ENCODE measurements at places on chromosomes 4 and X.

DNA sequence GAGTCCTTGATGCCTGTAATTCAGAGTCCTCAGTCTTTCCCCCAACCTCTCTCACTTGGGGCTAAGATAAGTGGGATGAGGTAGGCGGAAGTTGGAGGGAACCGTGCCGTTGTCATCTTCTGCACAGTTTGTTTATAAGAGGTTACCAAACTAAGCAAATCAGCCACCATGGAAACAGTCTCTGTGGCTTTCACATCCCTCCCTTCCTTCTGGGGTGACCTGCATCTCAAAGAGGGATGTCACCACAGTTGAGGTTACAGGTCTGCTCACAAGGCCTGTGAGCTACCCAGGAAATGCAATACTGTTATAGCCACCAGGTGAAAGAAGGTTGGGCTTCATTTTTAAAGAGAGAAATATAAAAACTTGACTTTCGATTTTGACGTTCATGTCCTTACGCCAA lies 26.3 kb downstream of the RTL5 start:
- no peak for DNase-seq

DNA sequence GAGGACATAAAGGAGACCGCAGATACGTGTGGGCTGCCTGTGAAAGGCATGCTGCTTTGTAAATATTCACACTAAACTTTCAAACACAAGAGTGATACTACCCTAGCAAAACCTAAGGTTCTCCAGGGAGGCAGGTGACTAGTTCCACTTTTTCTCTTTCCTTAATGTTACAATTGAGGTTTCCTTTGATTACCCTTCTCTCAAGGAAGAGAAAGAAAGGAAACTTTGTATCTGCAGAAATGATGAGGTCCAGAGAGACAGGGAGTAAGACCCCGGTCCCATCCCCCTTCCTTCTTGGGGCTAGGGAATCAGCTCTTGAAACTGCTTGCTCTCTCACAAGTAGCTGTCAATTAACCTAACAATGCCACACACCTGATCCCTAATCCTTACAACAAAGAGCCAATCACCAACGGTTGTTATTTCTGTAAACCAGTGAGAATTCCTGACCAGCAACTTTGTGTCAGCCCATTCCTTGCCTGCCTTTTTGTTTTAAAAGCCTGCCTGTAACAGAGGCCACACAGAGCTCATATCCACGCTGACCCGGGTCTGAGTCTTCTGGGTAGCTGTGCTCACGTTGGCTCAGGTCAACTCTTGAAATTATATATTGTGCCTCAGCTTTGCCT lies 754.8 kb upstream of the FRG1 start:
- DNase-seq: no peak

DNA sequence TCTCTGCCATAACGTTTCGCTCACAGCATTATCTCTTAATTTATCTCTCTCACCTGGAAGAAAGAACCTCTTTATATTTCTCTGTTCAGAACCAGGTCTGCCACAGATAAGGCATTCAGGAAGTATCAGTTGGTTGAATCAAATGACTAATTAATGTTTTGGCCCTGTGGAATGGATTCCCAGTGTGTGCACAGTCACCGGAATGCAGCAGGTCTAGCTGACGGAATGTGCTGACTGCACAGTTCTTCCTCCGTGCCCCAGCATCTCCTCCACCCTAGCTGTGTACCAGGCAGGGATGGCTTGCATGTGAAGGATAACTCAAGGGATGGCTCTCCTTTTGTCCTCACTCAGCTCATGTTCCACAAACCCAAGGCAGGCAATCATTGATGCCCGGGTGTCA lies 141.8 kb upstream of the MSX1 start:
- DNase-seq: no peak

GRCh38 chr4:6198278-6198677 lies 2.1 kb downstream of the JAKMIP1 start:
- DNase-seq: no peak

GRCh38 chr4:61994036-61994435 lies 793.9 kb downstream of the ADGRL3 start:
- DNase-seq: no peak

DNA sequence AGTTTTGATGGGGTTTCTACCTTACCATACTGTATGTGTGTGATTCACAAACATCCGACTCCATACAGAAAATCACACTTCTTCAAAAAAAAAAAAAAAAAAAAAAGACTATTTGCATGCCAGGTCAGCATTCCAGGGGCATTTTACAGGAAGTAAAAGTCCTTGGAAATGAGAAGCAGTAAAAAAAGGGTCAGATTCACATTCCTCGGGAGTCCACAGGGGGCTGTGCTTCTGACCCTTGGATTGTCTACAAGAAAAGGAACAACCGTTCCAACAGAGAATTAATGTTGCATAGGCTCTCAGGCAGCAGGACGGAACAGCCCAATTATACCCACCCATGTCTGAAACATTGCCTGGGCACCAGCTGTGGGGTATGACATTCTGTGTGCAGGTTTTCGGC lies 290.3 kb downstream of the LDB2 start:
- no peak for DNase-seq

DNA sequence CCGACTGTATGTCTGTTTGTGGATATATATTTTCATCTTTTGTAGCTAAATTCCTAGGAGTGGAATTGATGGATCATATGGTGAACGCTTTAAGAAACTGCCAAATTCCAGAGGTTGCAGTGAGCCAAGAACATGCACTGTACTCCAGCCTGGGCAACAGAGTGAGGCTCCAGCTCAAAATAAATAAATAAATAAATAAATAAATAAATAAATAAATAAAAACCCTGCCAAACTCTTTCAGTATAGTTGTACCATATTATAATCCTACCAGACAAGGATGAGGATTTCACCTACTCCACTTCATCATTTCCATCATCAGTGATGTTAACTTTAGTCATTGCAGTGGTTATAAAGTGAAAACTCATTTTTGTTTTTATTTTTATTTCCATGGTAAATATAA lies 325.1 kb upstream of the ANXA10 start:
- no peak for DNase-seq

- DNase-seq: no peak
These were observed 49.8 kb upstream of the C1QTNF7 start for GRCh38 chr4:15378062-15378461.

DNA sequence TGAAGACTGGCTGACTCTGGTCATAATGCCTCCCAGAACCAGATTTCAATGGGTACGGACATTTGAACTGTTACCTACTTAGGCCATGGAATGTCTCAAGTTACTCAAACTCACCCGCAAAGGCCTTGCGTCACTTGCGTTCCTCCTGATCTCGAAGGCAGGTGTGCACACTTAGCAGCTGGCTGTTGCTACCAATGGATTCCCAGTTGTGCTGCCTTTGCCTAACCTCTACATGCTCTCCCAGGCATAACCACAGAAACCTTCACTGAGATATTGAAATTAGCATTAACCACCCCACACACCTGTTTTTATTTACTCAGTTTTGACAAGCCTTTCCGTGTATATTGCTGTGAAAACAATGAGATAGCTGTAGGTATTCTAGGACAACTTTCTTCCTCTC lies 2.8 kb downstream of the ERVMER34-1 start:
- DNase-seq: no peak

DNA sequence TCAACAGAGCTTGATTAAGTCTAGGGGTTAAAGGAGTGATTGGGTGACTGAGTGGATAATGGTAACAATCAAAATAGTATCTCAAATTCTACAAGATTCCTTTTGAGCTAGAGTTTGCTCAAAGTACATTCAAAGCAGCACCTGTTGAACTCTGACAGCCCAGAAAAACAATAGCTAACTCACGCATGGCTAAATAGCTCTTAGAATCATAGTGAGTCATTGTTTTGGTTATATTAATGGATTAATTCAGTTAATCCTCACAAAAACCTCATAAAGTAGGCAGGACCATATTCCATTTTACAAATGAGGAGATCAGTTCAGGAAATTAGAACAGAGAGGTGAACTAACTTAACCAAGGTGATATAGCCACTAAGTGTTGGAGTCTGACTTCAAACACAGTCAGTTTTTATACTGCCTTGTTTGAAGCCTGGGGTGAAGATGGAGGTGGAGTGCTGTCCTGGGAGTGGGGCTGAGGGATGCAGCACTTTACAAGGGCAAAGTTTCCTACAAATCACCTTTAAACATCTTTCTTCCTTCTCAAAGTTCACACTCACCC lies 35.9 kb upstream of the PPM1K start:
- no peak for DNase-seq

DNA sequence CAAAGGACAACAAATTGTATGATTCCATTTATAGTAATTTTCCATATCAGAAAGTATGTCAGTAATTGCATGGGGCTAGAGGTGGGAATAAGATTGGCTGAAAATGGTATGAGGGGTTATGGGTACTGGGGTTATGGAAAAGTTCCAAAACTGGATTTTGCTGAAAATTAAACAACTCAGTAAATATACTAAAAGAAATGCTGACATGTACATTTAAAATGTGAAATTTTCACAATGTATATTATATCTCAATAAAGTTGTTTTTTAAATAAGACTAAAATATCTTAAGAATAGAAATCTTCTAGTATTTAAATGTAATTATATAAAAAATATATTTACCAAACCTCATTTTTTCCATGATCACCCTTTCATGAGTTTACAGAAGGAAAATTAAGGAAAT lies 844.9 kb upstream of the SLIT2 start:
- no peak for DNase-seq

GRCh38 chr4:117545039-117545438 lies 459.7 kb upstream of the TRAM1L1 start:
- no peak for DNase-seq

GRCh38 chr4:3862640-3863420 lies 96.6 kb downstream of the ADRA2C start:
- no peak for DNase-seq
